ENCODE measurements at places on chromosomes 4 and X.

DNA sequence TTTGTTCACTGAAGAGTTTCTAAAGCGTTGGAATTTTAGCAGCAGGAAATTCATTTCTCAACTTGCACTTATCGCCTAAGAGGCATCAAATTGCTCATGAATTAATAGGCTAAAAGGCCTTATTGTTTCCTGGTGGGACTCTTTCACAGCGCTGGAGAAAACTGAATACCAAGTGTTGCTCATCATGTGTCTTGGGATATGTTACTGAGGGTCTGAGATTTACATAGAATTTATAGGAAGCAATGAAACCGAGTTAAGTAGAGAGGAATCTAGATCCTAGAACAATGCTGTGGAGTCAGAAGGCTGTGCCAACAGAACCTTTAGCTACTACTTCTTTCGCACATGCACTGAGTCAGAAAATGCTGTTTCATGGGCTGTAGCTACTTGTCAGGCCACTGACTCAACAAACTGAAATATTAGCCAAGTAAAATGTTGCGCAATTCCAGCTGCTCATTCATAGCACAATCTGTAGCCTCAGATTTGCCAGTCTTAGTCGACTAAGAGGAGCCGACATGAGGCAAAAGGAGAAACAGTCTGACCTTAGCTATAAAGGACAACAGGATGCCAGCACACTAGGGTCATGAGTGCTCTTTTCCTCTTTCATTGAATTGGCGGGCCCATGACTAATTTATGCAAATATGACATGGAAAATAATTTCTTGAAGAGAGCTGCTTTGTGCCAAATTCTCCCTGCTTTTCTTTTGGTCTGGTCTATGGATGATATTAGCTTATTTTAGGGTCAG, 35.9 kb upstream of the CXCL8 start:
- DNase-seq: peak; percentile 86

- DNase-seq: no peak
Measured at GRCh38 chr4:186688150-186688943, 35.3 kb downstream of the FAT1 start.

DNA sequence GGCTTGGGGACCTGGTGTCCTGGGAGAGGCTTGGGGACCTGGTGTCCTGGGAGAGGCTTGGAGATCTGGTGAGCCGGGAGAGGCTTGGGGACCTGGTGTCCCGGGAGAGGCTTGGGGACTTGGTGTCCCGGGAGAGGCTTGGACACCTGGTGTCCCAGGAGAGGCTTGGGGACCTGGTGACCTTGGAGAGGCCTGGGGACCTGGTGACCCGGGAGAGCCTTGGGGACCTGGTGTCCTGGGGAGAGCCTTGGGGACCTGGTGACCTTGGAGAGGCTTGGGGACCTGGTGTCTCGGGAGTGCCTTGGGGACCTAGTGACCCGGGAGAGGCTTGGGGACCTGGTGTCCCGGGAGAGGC, 12.6 kb downstream of the SHOX start:
- no peak for DNase-seq

- no peak for DNase-seq
Measured at GRCh38 chr4:40916880-40917279, 167.1 kb downstream of the NSUN7 start.

DNA sequence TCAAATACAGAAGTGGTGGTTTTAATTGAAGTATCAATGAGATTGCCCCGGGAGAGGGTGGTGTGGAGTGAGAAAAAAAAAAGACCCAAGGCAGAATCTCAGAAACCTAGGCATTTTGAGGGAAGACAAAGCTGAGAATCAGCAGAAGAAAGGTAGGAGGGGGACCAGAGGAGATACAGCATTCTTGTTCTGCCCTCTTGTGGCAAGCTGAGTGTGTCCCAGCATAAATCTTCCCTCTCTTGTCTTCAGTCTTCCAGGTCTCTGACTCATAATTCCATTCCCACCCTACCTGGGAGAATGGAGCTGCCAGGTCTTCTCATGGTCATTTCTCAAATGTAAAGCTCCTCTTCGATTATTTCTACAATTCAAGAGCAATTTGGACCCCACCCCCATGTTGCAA, 32.7 kb upstream of the MAGED1 start:
- DNase-seq: no peak

- DNase-seq: no peak
Measured at GRCh38 chr4:119050527-119051090, 85.0 kb upstream of the MYOZ2 start.

DNA sequence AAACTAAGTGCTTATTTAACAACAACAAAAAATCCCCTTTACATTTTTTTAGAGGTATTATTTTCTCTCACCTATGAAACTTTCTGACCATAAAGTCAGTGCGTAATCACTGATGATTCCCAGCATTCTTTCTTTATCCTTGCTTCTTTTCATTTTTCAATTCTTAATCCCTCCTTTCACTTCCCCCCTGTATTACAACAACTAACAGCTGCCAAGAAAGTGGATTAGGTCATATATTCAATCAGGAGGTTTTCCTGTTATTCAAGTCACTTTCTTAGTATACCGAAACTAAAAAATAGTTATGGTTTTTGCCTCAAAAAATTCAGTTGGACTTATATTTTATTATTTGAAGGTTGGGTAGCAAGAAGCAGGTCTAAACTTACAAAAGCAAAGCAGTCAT, 2.1 kb upstream of the STAP1 start:
- no peak for DNase-seq

DNA sequence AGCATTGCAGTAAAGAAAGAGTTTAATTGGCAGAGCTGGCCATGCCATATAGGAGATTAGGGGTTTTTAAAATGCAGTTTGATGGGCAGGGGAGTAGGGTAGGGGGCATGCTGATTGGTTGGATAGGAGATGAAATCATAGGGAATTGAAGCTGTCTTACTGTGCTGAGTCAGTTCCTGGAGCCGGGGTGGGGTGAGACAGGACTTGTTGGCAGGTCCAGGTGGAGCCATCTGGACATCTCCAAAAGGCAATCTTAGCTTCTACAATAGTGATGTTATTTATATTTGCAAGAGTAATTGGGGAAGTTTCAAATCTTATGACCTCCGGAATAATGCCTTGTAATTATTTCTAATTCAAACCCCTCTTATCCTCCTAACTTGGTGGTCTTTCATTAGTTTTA, 32.4 kb upstream of the PGM2 start:
- DNase-seq: no peak

DNA sequence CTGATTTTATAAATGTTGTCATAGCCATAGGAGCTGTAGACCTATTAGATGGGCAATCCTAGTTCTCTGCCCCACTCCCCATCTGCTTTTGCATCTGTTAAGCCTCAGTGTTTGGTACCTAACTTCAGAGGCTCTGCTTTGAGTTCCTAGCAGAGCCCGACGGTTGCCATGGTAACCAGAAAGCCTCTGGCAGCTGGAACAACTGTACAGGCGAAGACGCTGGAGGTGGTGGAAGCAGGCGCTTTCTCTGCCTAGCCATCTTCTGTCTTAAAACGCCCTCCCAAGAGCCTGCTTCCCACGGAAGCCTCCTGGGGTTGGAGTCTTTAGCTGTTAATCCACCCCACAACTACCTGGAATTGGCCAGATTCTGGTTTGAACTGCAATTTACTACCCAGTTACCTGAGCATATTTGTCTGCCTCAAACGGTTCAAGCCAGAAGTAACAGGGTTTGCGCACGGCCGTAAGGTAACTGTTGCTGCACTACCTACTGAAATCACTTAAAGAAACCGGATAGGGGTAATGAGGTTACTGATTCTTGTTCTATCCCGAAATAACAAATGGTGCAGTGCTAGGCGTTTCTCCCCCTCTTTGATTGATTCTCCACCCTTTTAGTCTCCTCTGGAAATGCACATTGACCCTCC, 1.0 kb upstream of the GABRG1 start:
- no peak for DNase-seq

DNA sequence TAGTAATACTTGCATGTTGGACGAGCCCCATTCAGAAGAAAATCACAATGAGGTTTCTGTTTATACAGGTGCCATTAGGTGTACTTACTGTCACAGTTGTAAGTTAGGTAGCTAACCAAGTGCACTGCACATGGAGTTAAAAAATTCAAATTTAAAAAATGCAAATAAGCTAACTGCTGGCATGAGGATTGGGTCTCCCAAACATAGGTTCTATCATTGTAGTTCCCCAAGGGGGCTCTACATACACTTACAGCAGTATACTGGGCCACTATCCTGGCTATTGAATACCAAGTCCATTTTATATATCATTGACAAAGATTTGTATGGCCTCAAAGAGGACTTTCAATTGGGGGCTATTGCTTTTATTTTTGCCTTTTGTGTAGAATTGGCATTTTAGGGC, 153.4 kb downstream of the FMR1NB start:
- no peak for DNase-seq

DNA sequence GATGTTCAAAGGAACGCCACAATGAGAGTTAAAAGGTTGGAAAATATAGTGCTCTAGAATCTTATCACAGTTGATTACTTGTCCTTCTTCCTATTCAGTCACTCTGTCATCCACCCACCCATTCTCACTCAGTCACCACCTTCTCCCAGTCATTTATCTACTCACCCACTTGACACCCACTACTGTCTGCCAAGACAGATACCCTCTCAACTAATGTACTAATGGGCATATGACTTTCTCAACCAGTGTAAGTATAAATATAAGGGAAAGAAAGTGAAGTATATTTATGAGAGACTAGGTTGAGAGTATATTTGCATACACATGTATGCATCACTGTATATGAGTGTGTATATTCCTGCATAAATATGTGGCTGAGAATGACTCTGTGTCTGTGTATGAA, 20.0 kb downstream of the MID2 start:
- DNase-seq: no peak

GRCh38 chrX:6225288-6225910, 3.3 kb downstream of the NLGN4X start:
- DNase-seq: no peak

DNA sequence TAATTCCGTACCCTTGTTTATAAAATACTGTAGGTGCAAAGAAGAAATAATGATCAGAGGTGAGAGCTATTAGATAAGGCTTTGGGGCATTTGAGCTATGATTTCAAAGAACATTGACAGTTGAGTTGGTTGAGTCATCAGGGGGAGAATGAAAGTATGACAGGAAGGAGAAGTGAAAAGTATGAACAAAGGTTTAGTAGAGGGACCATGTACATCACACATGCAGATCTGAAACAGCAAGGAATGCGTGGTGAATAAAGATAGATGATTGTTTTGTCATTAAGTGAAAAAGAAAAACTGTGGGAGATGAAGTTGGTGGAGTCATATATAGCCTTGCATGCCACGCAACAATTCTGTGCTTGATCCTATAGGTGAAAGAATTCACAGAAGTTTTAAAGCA, 163.1 kb downstream of the ARAP2 start:
- DNase-seq: no peak

DNA sequence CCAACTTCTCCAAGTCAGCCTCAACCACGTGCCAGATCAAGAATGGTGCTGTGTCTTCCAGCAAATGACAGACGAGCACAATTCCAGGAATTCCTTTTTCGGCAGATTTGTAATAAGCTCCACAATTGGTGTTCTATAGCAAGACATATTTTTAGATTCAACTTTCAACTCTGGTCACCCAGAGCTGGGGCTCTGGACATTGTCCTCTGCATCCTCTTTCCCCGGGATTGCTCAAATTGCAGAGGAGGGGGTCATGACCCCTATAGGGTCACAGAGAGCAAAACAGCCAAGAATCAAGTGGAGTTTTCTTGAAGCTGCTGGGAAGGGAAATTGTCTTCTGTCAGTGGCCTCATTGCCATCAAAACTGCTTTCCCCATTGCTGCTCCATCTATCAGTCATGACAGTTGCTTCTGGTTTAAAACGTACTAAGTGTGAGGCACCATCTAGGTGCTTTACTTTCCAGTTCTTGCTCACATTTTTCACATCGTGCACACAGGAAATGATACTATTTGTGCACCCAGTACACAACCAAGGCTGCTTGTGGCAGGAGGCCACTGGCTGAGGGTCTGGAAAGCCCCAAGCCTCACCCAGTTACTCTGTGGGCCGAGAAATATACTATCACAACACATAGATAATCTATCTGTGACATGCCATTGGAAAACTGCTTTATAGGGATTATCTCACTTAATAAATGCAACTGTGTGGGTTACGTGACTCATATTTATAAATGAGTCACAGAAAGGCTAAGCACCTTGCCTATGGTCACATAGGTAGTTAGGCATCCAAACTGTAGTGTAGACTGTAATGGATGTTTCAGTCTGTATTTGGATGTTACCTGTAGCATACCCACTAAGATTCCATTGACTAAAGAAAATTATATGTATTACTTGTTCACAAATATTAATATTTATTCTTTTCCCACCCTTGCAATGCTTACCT, 91.7 kb upstream of the PHOX2B start:
- DNase-seq: no peak
